Germinal center (tissue), 1 donor: ENCODE measurements at places on chromosomes 7 and 10.

GRCh38 chr10:48634198-48634983 lies 29.5 kb upstream of the ARHGAP22 start:
- DNase-seq, result peak; percentile 81

- no peak for DNase-seq
These were observed 82.6 kb downstream of the PIP4K2A start for GRCh38 chr10:22631646-22632278.

- no peak for DNase-seq
These were observed 354.9 kb downstream of the BMPER start for GRCh38 chr7:34260279-34260678.

- DNase-seq, result no peak
These were observed 98.0 kb downstream of the NPSR1 start for GRCh38 chr7:34756025-34756437.

DNA sequence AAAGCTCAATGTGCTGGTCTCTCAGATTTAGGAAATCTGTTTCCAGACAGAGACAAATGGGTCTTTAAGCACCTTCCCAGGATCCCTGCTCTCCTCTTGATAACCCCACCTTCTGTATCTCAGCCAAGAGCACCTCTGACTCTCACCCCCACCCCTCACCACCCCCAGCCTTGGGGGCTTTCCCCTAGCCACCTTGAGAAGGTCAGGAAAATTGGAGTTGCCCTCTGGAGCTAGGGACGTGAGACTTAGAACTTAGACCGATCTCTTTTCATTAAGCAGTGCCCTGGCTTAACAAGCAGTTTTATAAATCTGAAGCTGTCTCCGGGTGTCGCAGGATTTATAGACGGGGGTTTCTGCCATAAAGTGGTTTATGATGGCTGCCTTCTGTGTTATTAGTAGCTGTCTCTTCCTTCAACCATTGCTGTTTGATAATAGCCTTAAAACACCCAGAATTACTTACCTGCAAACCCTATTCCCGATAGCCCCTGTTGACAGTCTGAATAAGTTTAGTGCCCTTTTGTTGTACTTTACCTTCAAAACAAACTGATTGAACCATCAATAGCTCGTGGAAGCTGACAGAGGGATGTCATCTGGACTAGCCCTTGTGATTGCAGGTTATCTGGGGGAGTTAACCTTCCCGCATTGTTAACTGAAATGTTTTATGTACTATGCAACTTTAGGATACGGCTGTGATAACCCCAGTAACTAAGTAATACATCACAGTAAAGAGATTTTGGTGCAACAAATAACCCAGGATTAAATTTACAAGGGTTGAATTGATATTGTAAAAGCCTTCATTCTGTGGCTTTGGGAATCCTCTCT lies 621.5 kb downstream of the LRMDA start:
- DNase-seq, result no peak

GRCh38 chr7:100568896-100569844 lies 4.5 kb downstream of the SAP25 start:
- DNase-seq, result peak; percentile 41

GRCh38 chr7:36840904-36841303 lies 116.6 kb upstream of the AOAH start:
- DNase-seq, result no peak

- no peak for DNase-seq
These were observed 51.6 kb upstream of the RASGEF1A start for GRCh38 chr10:43318456-43318855.

DNA sequence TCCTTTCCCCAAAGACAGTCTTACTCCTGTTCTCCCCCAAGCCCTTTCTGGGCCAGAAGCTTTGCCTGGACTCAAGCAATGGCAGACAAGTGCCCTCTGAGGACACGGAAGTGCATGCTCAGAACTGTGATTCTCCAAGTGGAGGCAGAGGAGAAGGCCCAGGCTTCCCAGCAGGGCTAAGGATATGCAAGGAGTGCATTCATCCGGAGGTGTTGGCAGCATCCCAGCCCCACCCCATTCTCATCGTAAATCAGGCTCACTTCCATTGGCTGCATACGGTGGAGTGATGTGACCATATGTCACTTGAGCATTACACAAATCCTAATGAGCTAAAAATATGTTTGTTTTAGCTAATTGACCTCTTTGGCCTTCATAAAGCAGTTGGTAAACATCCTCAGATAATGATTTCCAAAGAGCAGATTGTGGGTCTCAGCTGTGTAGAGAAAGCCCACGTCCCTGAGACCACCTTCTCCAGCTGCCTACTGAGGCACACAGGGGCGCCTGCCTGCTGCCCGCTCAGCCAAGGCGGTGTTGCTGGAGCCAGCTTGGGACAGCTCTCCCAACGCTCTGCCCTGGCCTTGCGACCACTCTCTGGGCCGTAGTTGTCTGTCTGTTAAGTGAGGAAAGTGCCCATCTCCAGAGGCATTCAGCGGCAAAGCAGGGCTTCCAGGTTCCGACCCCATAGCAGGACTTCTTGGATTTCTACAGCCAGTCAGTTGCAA lies 1.4 kb upstream of the RBP3 start:
- DNase-seq, result no peak

DNA sequence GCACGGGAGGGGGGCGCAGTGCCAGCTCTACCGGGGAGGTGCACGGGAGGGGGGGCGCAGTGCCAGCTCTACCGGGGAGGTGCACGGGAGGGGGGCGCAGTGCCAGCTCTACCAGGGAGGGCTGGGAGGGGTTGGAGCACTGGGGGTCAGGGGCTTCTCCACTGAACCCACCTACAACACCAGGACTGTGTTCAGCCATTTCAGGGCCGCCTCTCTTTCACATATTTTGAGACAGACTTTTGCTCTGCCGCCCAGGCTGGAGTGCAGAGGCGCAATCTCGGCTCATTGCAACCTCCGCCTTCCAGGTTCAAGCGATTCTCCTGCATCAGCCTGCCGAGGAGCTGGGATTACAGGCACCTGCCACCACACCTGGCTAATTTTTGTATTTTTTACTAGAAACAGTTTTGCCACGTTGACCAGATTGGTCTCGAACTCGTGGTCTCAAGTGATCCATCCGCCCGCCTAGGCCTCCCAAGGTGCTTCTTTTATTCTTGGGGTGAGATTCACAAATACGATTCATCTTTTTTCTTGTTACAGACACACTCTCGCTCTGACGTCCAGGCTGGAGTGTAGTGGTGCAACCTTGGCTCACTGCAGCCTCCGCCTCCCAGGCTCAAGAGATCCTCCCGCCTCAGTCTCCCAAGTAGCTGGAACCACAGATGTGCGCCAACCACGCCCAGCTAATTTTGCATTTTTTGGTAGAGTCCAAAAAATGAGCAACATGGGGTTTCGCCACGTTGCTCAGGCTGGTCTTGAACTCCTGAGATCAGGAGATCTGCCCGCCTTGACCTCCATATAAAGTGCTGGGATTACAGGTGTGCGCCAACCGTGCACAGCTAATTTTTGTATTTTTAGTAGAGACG lies 37.0 kb downstream of the ADAP1 start:
- no peak for DNase-seq

- no peak for DNase-seq
These were observed 171.2 kb downstream of the PTPRN2 start for GRCh38 chr7:158416283-158416933.

GRCh38 chr7:322111-322671 lies 32.2 kb downstream of the FOXL3 start:
- peak; percentile 90 for DNase-seq

DNA sequence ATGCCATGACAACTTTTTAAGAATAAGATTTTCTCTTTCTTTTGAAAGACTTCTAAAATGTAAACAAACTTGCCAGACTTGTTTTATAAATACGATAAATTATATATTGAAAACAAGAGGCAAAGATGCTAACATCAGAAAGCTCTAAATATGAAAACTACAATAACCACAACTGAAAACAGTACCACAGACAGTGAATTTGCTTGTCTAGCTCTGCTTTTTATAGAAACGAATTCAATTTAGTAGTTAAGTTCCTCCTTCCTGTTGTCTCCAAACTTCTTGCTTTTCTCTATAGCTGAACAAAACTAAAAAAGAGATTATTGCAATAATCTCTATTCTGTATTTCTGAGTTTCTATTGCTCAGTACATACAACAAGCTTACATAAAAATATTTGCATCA lies 147.4 kb downstream of the CALCR start:
- DNase-seq, result no peak

- no peak for DNase-seq
These were observed 365.0 kb downstream of the SEMA3D start for GRCh38 chr7:84821671-84822534.

- DNase-seq, result no peak
These were observed 95.8 kb upstream of the COL1A2 start for GRCh38 chr7:94298943-94299342.

GRCh38 chr7:14000247-14000646 lies 10.8 kb upstream of the ETV1 start:
- DNase-seq, result no peak
